DND-41 (cell line): ENCODE measurements at places on chromosomes 4 and X.

- no peaks in the 10 kb centered on the region for H3K27me3 ChIP-seq
- no peaks in the 10 kb centered on the region for H3K4me1 ChIP-seq
- H3K27ac ChIP-seq, result no peak overlapping the region
- no peak overlapping the region for H3K4me3 ChIP-seq
- H3K36me3 ChIP-seq, result no peaks in the 10 kb centered on the region
- no peak for DNase-seq
Measured at GRCh38 chr4:163085085-163085484, 81.6 kb downstream of the NAF1 start.

- no peak overlapping the region for H3K27ac ChIP-seq
- no peak overlapping the region for H3K4me3 ChIP-seq
- H3K4me1 ChIP-seq, result no peaks in the 10 kb centered on the region
- H3K27me3 ChIP-seq, result no peaks in the 10 kb centered on the region
Measured at GRCh38 chr4:78509043-78509442, 42.5 kb upstream of the ANXA3 start.

- H3K4me3 ChIP-seq, result no peak overlapping the region
- H3K4me1 ChIP-seq, result no peaks in the 10 kb centered on the region
- no peak for DNase-seq
Measured at GRCh38 chr4:7124689-7125442, 57.0 kb upstream of the GRPEL1 start.

GRCh38 chr4:183443655-183444213, 702 bp upstream of the CDKN2AIP start:
- peaks cover 35% of the 10 kb centered on the region for H3K4me1 ChIP-seq
- no peaks in the 10 kb centered on the region for H3K27me3 ChIP-seq
- H3K4me3 ChIP-seq, result peak overlapping the region; percentile 67

DNA sequence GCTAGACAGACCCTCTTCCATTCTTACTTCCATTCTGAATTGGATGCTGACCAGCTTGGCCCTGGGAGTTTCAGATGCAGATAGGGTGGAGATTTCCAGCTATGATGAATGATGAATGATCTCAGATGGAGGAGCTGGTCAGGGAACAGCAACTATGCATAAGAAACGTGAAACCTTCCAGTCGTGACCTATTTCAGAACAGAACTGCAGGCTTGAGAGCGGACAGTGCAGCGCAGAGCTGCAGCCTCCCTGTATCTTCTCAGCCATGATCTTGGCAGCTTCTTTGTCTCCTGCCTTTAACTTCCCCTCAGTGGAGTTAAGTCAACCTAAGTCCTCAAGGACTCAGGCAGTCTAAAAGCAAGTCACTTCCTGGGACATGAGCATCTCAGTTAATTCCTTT, 43.3 kb upstream of the HAND2 start:
- H3K27ac ChIP-seq, result no peak overlapping the region
- no peaks in the 10 kb centered on the region for H3K36me3 ChIP-seq
- H3K4me3 ChIP-seq, result no peak overlapping the region
- H3K4me1 ChIP-seq, result no peaks in the 10 kb centered on the region
- no peak for DNase-seq

- H3K4me3 ChIP-seq, result no peak overlapping the region
- H3K4me1 ChIP-seq, result no peaks in the 10 kb centered on the region
- DNase-seq, result no peak
- H3K27me3 ChIP-seq, result no peaks in the 10 kb centered on the region
- no peaks in the 10 kb centered on the region for H3K36me3 ChIP-seq
Measured at GRCh38 chr4:120881351-120881750, 41.2 kb downstream of the PRDM5 start.

- no peaks in the 10 kb centered on the region for H3K36me3 ChIP-seq
- no peak overlapping the region for H3K4me3 ChIP-seq
- H3K4me1 ChIP-seq, result no peaks in the 10 kb centered on the region
- no peak for DNase-seq
- no peaks in the 10 kb centered on the region for H3K27me3 ChIP-seq
- no peak overlapping the region for H3K27ac ChIP-seq
Measured at GRCh38 chr4:174086829-174087799, 196.4 kb downstream of the FBXO8 start.

GRCh38 chrX:10707773-10708172, 87.4 kb upstream of the MID1 start:
- no peak overlapping the region for H3K27ac ChIP-seq
- H3K4me3 ChIP-seq, result no peak overlapping the region
- H3K4me1 ChIP-seq, result no peaks in the 10 kb centered on the region
- no peaks in the 10 kb centered on the region for H3K36me3 ChIP-seq
- no peaks in the 10 kb centered on the region for H3K27me3 ChIP-seq

- no peak overlapping the region for H3K27ac ChIP-seq
- H3K4me1 ChIP-seq, result no peaks in the 10 kb centered on the region
- H3K4me3 ChIP-seq, result no peak overlapping the region
- DNase-seq, result no peak
- H3K36me3 ChIP-seq, result no peaks in the 10 kb centered on the region
- no peaks in the 10 kb centered on the region for H3K27me3 ChIP-seq
Measured at GRCh38 chrX:17859609-17860178, 1.4 kb downstream of the RAI2 start.

DNA sequence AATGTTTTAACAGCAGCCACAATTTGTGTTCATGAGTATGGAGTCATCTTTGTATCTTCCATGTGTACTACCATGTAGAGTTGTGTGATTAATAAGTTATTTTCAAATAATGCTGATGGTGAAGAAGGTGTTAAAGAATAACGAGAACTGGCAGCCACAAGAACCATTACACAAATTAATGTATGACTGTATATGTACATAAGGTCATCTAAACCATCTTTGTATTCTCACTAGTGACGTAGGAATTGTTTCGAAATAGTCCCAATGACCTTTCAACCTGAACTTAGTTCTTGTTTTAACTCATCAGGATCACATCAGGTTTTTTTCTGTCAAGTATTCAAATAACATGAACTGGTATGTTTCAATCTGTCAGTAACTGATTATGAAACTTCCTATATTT, 48.3 kb upstream of the NOCT start:
- DNase-seq, result no peak
- H3K27ac ChIP-seq, result no peak overlapping the region

DNA sequence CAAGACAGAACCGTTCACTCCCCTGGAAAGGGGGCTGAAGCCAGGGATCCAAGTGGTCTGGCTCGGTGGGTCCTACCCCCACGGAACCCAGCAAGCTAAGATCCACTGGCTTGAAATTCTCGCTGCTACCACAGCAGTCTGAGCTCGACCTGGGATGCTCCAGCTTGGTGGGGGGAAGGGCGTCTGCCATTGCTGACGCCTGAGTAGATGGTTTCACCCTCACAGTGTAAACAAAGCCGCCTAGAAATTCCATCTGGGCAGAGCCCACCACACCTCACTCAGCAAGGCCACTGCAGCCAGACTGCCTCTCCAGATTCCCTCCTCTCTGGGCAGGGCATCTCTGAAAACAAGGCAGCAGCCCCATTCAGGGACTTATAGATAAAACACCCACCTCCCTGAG, 13.4 kb upstream of the PBDC1 start:
- no peaks in the 10 kb centered on the region for H3K36me3 ChIP-seq
- no peak overlapping the region for H3K27ac ChIP-seq
- H3K4me3 ChIP-seq, result no peak overlapping the region

DNA sequence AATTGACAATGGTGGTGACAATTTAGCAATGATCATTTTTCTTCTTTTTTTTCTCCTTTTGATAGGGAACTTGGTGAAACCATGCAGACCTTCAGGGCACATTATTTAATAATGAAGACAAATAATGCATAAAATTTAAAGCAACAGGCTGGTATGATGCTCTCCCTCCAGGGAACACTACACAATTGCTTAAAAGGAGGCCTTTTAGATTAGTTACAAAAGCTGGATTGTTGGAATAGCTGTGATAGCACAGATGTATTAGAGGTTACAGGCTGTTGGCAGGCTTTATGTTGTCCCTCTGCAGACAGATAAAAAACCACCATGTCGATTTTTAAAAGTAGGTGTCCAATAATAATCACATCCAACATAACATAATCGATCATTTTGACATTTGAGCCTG, 307.0 kb downstream of the ADGRL3 start:
- no peaks in the 10 kb centered on the region for H3K27me3 ChIP-seq
- no peak overlapping the region for H3K4me3 ChIP-seq
- H3K36me3 ChIP-seq, result no peaks in the 10 kb centered on the region
- no peaks in the 10 kb centered on the region for H3K4me1 ChIP-seq
- H3K27ac ChIP-seq, result no peak overlapping the region

DNA sequence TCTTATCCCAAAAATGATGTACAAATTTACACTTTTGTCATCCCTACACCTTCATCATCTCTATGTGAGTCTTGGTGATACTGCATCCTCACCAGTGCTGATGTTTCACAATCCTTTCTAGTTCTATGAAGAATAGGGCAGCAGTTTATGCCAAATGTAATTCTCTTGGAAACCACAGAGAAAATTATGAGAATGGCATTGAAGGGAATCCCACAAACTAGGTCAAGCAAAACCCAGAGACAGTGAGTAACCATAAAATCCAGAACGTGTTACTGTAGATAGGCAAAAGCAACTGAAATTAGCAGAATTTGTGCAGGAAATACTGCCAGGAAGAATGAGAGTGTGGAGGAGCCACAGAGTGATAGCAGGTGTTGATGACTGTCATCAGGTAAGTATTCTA, 24.5 kb downstream of the IL15 start:
- no peaks in the 10 kb centered on the region for H3K36me3 ChIP-seq
- no peaks in the 10 kb centered on the region for H3K27me3 ChIP-seq
- DNase-seq, result no peak
- no peak overlapping the region for H3K4me3 ChIP-seq
- no peaks in the 10 kb centered on the region for H3K4me1 ChIP-seq
- no peak overlapping the region for H3K27ac ChIP-seq

- H3K27ac ChIP-seq, result no peak overlapping the region
- no peaks in the 10 kb centered on the region for H3K4me1 ChIP-seq
- DNase-seq, result no peak
- H3K36me3 ChIP-seq, result peaks cover 5% of the 10 kb centered on the region; the same call in 1 of the 2 replicates
- H3K27me3 ChIP-seq, result no peaks in the 10 kb centered on the region
- no peak overlapping the region for H3K4me3 ChIP-seq
Measured at GRCh38 chrX:150769408-150769807, 76.2 kb downstream of the MTMR1 start.

- no peaks in the 10 kb centered on the region for H3K27me3 ChIP-seq
- no peaks in the 10 kb centered on the region for H3K4me1 ChIP-seq
- no peak for DNase-seq
- peaks cover 3% of the 10 kb centered on the region; the same call in 1 of the 2 replicates for H3K36me3 ChIP-seq
Measured at GRCh38 chrX:73987166-73987565, 316.8 kb upstream of the ZCCHC13 start.

GRCh38 chr4:37981844-37982720, 21.9 kb downstream of the PTTG2 start:
- no peak overlapping the region for H3K4me3 ChIP-seq
- no peaks in the 10 kb centered on the region for H3K27me3 ChIP-seq
- H3K36me3 ChIP-seq, result no peaks in the 10 kb centered on the region
- H3K27ac ChIP-seq, result no peak overlapping the region
- H3K4me1 ChIP-seq, result peaks cover 23% of the 10 kb centered on the region

- H3K27ac ChIP-seq, result no peak overlapping the region
- no peak for DNase-seq
- H3K36me3 ChIP-seq, result no peaks in the 10 kb centered on the region
- no peaks in the 10 kb centered on the region for H3K4me1 ChIP-seq
- H3K27me3 ChIP-seq, result no peaks in the 10 kb centered on the region
Measured at GRCh38 chrX:125436855-125437254, 117.2 kb downstream of the TEX13C start.

GRCh38 chr4:53654300-53654758, 63.0 kb upstream of the LNX1 start:
- no peaks in the 10 kb centered on the region for H3K27me3 ChIP-seq
- H3K36me3 ChIP-seq, result no peaks in the 10 kb centered on the region
- no peak for DNase-seq

- no peaks in the 10 kb centered on the region for H3K27me3 ChIP-seq
- DNase-seq, result no peak
- H3K27ac ChIP-seq, result no peak overlapping the region
- H3K4me3 ChIP-seq, result no peak overlapping the region
- no peaks in the 10 kb centered on the region for H3K4me1 ChIP-seq
- H3K36me3 ChIP-seq, result no peaks in the 10 kb centered on the region
Measured at GRCh38 chr4:102036619-102037376, 246.3 kb downstream of the BANK1 start.

DNA sequence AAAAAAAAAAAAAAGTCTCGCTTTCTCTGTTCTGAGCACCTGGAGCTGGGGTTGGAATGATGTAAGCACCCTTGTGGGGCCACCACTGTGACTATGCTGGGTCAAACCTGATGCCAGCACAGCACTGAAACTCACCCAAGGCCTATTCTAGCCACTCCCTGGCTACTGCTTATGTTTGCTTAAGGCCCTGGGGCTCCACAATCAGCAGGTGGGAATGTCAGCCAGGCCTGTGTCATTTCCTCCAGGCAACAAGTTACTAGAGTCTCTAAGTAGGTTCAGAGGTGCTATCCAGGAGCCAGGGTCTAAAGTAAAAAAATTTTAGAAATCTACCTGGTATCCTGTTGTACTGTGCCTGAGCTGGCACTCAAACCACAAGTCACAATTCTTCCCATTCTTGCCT, 1306.8 kb downstream of the STIM2 start:
- H3K4me1 ChIP-seq, result no peaks in the 10 kb centered on the region
- no peaks in the 10 kb centered on the region for H3K36me3 ChIP-seq
- no peaks in the 10 kb centered on the region for H3K27me3 ChIP-seq
- no peak overlapping the region for H3K27ac ChIP-seq
- H3K4me3 ChIP-seq, result no peak overlapping the region

- H3K4me3 ChIP-seq, result no peak overlapping the region
- H3K27me3 ChIP-seq, result no peaks in the 10 kb centered on the region
- H3K36me3 ChIP-seq, result 0 out of 2 replicates have a peak, but pooled peaks cover 3% of the 10 kb centered on the region
- H3K4me1 ChIP-seq, result peaks cover 11% of the 10 kb centered on the region; the same call in 1 of the 2 replicates
Measured at GRCh38 chr4:123299212-123299691, 97.3 kb upstream of the SPRY1 start.

- H3K4me3 ChIP-seq, result no peak overlapping the region
- no peaks in the 10 kb centered on the region for H3K36me3 ChIP-seq
- no peaks in the 10 kb centered on the region for H3K27me3 ChIP-seq
- H3K4me1 ChIP-seq, result no peaks in the 10 kb centered on the region
- no peak for DNase-seq
- H3K27ac ChIP-seq, result no peak overlapping the region
Measured at GRCh38 chr4:42397635-42398170, 415 bp downstream of the SHISA3 start.

GRCh38 chrX:17703201-17703600, 34.1 kb upstream of the SCML1 start:
- H3K4me3 ChIP-seq, result no peak overlapping the region
- H3K4me1 ChIP-seq, result no peaks in the 10 kb centered on the region
- no peak overlapping the region for H3K27ac ChIP-seq
- no peaks in the 10 kb centered on the region for H3K36me3 ChIP-seq
- H3K27me3 ChIP-seq, result no peaks in the 10 kb centered on the region

GRCh38 chr4:15765391-15765790, 12.7 kb upstream of the CD38 start:
- no peak overlapping the region for H3K4me3 ChIP-seq
- H3K36me3 ChIP-seq, result peaks cover 6% of the 10 kb centered on the region; the same call in 1 of the 2 replicates
- peak overlapping the region; percentile 99 for H3K27ac ChIP-seq
- peak; percentile 91 for DNase-seq
- H3K27me3 ChIP-seq, result no peaks in the 10 kb centered on the region

GRCh38 chr4:41791557-41791956, 43.0 kb upstream of the PHOX2B start:
- no peaks in the 10 kb centered on the region for H3K27me3 ChIP-seq
- no peak for DNase-seq
- H3K36me3 ChIP-seq, result no peaks in the 10 kb centered on the region
- no peak overlapping the region for H3K4me3 ChIP-seq
- H3K4me1 ChIP-seq, result no peaks in the 10 kb centered on the region

- H3K4me3 ChIP-seq, result no peak overlapping the region
- no peaks in the 10 kb centered on the region for H3K4me1 ChIP-seq
- H3K27ac ChIP-seq, result no peak overlapping the region
- peaks cover 33% of the 10 kb centered on the region for H3K36me3 ChIP-seq
- H3K27me3 ChIP-seq, result no peaks in the 10 kb centered on the region
- DNase-seq, result no peak
Measured at GRCh38 chr4:38013461-38014366, 53.5 kb downstream of the PTTG2 start.
